ENCODE measurements at places on chromosomes 1 and 21.
A peak's percentile ranks its signal among the peaks of the same experiment; 100 is the strongest.

DNA sequence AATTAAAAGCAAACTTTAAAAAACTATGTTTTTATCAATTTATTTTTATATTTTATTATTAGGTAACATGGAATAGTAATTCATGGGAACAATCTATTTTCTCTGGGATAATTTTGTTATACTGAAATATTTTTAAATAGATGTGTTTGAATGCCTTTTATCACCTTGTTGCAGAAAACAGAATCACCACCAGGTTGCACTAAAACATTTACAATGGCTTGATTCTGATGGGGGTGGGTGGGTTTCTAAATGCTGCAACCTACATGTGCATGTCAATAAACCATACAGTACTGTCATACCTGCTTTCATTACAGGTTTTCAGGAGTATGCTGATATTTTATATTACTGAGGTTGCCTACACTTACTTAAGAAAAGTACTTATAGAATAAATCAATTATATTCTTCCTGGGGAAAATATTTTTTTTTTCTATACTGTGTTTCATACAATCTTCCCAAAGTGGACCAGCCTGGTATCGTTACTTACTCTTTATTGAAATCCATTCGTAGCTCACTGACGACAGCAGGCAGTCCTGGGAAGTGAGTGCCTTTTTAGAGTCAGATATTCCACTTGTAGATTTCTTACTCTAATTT is 132.8 kb downstream of the PTPRC start:
- DNase-seq = no peak

DNA sequence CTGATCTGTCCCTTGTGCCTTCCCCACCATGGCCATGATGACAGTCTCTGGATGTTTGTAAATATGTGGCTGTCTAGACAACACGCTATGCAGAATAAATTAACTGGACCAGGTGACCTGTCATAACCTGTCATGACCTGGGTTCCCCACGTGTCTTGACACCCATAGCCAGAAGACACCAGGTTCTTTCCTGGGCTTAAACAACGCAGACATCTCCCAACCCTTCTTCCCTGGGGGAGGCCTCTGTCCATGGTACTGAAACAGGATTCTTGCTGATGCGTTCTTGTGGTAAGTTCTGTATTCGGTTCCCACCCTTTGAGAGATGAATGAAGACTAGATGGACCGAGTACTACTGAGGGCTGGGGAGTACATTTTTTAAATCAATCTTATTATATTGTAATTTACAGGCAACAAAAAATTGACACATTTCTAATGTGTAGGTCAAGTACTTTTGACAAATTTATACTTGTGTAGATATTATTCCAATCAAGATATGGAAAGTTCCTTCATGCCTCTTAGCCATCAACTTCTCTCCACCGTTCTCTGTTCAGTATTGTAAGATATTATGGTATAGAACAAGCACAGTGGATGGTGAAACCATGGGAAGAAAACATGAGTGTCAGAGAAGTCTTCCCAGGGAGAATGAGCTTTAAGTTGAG is 738.8 kb downstream of the PTPRU start:
- no peak for DNase-seq

DNA sequence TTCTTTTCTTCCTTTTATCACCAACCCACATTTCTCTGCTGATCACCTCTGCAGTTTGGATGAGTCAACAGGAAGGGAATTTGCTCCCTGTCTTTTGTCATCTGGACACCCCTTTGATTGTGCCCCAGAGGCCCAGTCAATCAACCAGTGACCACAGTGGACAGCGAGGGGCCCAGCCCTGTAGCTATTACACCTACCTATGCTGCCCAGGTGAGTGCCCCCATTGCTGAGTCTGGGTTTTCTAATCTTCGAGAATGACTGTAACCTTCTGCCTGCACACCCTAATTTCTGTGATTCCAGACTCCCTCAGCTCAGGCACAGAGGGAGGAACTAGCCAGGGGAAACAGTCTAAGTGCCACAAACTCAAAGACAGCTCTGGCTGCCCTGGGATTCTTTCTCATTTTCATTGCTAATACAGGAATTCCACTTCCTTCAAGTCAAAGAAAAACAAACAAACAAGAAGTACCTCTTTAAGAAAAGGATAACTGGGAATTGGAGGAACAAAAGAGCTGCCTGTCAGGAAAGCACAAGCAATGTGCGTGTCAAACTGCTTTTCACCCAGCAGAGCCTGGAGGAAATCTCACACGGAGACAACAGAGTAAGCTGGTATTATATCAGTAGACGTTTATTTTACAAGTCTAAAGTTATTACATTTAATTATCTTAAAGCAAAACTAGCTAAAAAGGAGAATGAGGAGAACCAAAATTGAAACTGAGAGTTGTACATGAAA is 311.1 kb downstream of the AJAP1 start:
- DNase-seq = no peak

DNA sequence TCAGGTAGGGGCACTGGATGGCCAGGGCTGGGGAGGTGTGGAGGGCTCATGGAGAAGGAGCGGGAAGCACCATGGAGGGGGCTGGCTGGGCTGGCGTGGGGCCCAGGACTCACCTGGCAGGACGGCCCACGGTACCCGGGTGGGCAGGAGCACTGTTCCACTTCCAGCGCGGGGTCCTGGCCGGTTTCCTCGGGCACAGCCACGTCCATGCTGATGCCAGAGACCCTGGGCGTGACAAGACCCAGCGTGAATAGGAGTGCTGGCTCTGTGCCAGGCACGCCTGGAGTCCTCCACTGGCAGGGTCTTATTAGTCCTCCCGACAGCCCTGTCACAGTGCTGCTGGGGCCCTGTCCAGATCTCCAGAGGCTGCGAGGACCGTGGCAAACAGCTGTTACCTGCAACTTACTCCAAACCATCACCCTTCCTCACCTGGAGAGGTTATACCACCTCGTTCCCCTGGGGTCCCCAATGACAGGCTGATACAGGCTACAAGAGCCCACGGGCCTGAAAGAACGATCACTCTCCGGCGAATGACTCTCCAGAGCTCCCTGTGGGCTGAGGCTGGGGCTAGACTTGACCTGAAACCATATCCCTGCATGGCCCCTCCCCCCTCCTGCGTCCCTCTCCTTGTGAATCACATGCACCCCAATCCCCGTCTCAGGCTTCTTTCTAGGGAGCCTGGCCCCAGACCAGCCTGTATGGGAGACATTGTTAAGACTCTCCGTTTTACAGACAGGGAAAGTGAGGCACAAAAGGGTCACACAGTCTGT is 62.1 kb downstream of the HSPG2 start:
- no peak for DNase-seq

- DNase-seq = no peak
These were observed 113.1 kb downstream of the KCNN3 start for GRCh38 chr1:154756793-154757548.

DNA sequence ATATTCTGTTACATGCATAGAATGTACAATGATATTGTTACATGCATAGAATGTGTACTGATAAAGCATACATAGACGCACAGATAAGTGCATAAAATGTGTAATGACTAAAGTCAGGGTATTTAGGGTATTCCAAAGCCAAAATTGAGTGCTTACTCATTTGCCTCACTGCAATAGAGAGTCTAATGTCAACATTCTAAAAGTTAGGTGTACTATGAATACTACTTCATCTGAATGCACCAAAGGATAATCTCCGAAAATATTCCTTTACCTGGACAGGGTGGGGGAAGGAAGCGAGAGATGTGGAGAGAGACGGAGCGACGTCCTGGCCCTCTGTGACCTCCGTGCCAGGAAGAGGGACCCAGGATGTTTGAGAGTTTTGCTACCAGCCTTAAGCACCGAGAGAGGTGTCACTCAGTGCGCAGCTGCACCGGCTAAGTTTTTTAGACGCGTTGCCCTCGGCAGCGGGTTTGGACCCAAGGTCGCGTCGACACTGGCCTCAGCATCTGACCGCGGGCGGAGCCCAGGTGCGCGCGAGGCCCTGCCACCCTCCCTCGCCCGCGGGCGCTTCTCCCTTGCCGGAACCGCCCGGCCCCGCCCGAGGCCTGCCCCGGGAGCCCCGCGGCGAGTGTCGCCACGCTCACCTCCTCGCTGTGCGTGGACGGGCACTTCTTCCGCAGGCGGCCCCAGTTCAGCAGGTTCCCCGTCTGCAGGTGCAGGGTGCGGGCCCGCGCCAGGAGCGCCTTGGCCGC is 660 bp downstream of the GCLM start:
- DNase-seq = peak; percentile 29

DNA sequence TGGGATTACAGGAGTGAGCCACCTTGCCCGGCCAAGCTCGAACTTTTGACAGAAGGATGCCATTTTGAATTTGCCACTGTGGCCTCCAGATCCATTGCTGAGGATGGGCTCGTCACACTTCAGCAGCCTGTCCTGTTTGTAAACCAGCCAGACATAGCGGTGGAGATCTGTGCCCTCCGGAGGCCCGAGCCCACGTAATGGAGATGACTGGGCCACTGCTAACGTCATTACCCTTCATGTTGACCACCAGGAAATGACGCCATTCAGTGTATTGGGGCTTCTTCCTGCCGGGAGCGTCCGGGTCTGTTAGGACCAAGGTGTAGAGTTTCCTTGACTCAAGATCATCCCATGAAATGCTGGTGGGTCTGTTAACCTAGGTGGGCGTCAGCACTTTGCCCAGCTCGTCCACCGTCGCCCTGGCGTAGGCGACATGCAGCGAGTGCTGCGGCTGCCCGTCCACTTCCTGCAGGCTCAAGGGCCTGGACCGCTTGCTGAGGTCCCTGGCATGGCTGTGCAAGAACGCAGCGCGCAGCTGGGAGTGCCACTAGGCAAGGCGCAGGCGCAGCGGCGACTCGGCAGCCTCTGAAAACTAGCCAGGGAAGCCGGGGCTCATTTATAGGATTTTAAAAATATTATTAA is 40.8 kb downstream of the PTPRC start:
- DNase-seq = no peak

DNA sequence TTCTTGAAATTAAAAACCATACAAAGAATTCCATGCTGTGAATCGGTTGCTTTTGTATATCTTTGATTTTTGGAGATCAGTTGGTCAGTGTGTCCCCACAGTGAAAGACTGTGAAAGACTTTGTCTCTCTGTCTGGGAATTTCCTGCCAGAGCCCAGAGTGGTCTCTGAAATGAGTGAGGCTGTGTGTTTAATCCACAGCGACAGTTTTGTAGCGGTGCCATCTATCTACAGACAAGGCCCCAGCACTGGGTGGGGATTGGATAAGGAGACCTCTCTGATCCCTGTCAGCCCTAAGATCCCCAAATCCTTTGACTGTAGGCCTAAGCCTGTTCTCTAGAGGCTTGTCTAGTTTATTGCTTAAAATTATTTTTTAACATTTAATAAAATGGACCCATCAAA is 10.3 kb downstream of the GPR25 start:
- DNase-seq = no peak

DNA sequence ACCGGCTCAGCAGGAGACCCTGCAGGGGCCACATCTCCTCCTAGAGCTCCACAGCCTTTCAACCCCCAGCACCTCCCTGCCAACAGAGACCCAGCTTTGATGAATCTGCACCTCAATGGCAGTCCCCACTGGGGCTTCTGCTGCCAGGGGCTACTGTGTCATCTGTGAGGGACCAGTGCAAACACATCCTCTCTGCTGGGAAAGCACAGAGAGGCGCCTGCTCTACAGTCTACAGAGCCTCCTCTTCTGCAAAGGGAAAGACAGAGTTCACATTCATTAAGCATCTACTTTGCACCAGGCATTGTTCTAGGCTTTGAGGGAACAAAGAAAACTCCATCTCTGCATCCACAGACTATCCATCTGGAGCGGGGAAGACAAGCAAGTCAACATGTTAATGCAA is 125.8 kb downstream of the CAPN8 start:
- no peak for DNase-seq
